ENCODE measurements at places on chromosomes 4 and X. TPM values are rescaled to one million over a fixed set of nuclear protein-coding genes. Genes with fewer than 3 reads are reported as not detected.

The CFI gene
- total RNA-seq, result 5.6 TPM

The TEX13B gene
- total RNA-seq, result not detected

The CDKL2 gene
- total RNA-seq, result 7.6 TPM

The TMPRSS11B gene
- not detected for total RNA-seq

The ADGRL3 gene
- 3.5 TPM for total RNA-seq

The RGS12 gene
- total RNA-seq, result 19.2 TPM

The TLR10 gene
- total RNA-seq, result not detected

The PRSS12 gene
- 88.9 TPM for total RNA-seq

The CSAG1 gene
- not detected for total RNA-seq

The ASMTL gene
- total RNA-seq, result 19.5 TPM

The GNRHR gene
- total RNA-seq, result not detected

The SPANXA1 gene
- not detected for total RNA-seq
